ENCODE measurements at places on chromosomes 3 and 15. TPM values are rescaled to one million over a fixed set of nuclear protein-coding genes. Genes with fewer than 3 reads are reported as not detected.

- no peaks in the 10 kb centered on the region for H3K4me1 ChIP-seq
- DNase-seq: no peak
- H3K27ac ChIP-seq: no peak overlapping the region
- H3K36me3 ChIP-seq: peaks cover 3% of the 10 kb centered on the region
- no peak overlapping the region for H3K4me3 ChIP-seq
Measured at GRCh38 chr15:55860468-55860867, 117.5 kb upstream of the PRTG start.

DNA sequence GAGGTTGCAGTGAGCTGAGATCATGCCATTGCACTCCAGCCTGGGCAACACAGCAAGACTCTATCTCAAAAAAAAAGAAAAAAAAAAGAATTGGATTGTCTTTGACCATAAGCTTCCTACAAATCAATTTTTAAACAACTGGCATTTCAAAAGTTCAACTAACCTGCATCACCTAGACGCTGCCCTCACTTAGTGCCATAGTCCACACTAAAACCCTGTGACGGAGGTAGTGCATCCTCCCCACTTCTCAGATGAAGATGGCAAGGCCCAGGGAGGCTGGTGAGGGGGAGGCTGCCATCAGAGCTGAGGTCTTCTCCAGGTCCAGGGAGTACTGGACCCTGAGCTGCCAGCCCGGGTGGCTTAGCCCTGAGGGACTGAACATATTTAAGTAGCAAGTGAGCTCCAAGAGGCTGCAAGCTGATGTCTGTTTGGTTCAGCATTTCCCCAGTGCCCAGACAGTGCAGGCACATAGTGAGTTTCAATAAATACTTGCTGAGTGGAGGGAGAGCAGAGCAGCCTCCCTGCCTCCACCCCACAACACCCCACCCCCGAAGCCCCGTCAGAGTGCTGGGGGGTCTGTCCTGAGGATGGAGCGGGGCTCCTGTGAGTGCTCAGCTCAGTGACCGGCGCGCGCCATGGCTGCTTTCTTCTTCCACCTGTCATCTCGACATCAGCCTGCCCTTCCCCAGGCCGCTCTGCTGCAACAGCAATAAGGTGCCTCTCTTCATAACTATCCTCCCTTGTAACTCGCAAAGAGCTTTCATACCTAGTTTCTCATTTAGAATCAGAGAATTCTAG lies 52.8 kb downstream of the MGLL start:
- peaks cover 11% of the 10 kb centered on the region for H3K4me1 ChIP-seq
- H3K36me3 ChIP-seq: no peaks in the 10 kb centered on the region
- H3K27me3 ChIP-seq: peaks cover 12% of the 10 kb centered on the region
- DNase-seq: no peak
- no peak overlapping the region for H3K27ac ChIP-seq

GRCh38 chr15:74036271-74037170 lies 42.0 kb downstream of the PML start:
- H3K27ac ChIP-seq: no peak overlapping the region
- H3K4me3 ChIP-seq: no peak overlapping the region

DNA sequence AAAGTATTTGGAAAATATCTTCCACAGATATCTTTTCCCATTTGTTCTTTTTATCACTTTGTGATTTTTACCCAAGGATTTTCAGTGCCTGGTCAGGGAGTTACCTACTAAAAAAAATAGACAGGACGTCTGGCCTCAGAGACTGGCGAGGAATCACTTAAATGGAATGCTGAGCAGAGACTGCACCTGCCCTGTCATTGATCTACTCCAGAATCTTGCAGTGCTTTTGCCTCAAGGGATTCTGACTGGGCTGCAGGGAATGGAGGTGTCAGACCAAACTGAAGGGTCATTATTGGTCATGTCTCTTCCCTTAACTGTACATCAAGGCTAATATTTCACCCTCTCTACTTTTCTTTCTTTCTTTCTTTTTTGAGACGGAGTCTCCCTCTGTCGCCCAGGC lies 12.1 kb upstream of the RYR3 start:
- DNase-seq: no peak
- H3K36me3 ChIP-seq: no peaks in the 10 kb centered on the region
- H3K4me3 ChIP-seq: no peak overlapping the region
- peaks cover 4% of the 10 kb centered on the region for H3K27me3 ChIP-seq
- H3K4me1 ChIP-seq: no peaks in the 10 kb centered on the region

DNA sequence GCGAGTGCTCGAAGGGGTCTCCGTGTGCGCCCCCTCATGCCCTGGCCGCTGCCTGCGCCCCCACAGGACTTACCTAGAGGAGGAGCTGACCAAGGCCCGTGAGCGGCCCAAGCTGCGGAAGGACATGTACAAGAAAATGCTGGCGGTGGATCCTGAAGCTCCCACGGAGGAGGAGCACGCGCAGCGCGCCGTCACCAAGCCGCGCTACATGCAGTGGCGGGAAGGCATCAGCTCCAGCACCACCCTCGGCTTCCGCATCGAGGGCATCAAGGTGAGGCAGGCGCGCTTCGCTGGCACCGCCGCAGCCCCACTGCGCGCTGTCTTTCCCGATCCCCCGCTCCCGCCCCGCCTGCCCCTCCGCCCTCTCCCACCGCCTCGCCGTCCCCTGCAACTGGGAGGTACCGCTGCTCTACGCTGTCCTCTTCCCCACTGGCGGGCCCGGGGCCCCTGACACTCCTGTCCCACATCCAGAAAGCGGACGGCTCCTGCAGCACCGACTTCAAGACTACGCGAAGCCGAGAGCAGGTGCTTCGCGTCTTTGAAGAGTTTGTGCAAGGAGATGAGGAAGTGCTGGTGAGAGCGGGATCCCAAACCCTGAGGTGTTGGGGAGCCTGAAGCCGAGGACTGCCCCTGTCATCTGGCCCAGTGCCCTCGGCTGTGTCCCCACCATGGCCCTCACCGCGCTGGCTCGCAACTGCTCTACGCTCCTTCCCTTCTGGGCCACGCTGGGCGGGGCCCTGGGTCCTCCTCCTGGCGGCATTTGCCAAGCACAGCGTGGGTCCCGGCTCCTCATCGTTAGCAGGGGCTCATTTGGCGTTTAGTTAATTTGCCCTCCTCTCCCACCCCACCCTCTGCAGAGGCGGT lies 8.5 kb downstream of the ITPKA start:
- H3K27me3 ChIP-seq: peaks cover 75% of the 10 kb centered on the region
- H3K4me3 ChIP-seq: peak overlapping the region; percentile 54
- H3K4me1 ChIP-seq: peaks cover 20% of the 10 kb centered on the region

Gene ITGA11
- 0.20 TPM for total RNA-seq

Gene PPIP5K1
- total RNA-seq: 33.0 TPM

Gene GOLGA6L7
- not detected for total RNA-seq

Gene TMC3
- not detected for total RNA-seq

Gene PLAAT1
- total RNA-seq: not detected

Gene GPX1
- total RNA-seq: 71.5 TPM
